Activated T-helper 1 cell treated with Interleukin-2 at 50 U/mL for 16 hours (primary cell): ENCODE measurements at places on chromosomes 11 and 22.

- DNase-seq: no peak
Measured at GRCh38 chr11:2675540-2675939, 24.3 kb downstream of the KCNQ1OT1 start.

DNA sequence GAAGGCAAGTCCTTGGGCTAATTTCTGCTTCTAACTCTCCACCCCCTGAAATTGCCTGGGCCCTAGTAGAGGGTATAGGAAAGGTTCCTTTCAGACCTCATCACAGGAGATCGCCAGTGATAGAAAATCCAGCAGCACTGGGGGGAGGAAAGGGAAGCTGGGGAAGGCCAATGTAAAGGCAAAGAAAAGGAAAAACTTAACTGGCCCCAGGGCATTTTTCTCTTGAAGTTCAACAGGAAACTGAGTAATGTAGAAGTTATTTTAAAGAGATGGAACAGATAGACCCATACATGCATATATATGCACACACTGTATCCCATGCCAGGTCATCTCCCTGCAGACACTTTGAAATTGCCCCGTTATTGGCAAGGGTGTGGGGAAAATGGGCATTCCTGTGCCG, 134.0 kb downstream of the TRIM44 start:
- DNase-seq: no peak

DNA sequence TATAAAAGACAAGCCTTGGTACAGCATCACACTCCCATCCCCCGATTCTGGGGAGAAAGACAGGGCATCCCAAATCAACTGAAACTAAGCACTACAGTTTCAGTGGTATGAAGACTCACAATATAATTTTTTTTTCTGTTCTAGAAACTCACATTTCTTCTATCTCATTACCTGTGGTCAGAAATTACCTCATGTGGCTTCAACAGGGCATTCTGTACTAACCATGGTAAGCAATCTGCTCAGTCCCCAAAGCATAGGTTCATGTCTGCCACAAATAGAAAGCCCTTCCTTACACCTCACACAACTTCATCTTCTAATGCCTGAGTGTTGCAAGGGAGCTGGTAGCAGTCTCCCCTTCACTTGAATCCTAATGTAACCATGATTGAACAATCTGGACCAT, 147.4 kb upstream of the POU2AF2 start:
- no peak for DNase-seq

- no peak for DNase-seq
Measured at GRCh38 chr11:48078689-48079088, 98.3 kb downstream of the PTPRJ start.

DNA sequence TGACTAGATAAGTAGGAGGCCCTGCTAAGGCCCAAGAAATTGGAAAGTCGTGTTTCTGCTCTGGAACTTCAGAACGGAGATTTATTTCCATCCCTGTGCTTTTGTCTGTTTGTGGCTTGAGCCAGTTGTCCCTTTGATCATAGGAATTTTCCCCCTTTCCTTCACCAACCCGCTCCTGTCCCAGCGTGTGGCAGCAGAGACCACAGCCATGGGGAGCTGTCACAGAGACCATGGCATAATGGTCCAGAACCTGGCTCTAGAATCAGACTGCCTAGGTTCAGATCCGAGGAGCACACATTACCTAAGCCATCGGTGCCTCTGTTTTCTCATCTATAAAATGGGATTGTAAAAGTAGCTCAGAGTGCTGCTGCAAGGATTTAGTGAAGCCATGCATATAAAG, 128.1 kb downstream of the GALNT18 start:
- DNase-seq: no peak

- DNase-seq: no peak
Measured at GRCh38 chr22:34592123-34592740, 473.7 kb upstream of the ISX start.

DNA sequence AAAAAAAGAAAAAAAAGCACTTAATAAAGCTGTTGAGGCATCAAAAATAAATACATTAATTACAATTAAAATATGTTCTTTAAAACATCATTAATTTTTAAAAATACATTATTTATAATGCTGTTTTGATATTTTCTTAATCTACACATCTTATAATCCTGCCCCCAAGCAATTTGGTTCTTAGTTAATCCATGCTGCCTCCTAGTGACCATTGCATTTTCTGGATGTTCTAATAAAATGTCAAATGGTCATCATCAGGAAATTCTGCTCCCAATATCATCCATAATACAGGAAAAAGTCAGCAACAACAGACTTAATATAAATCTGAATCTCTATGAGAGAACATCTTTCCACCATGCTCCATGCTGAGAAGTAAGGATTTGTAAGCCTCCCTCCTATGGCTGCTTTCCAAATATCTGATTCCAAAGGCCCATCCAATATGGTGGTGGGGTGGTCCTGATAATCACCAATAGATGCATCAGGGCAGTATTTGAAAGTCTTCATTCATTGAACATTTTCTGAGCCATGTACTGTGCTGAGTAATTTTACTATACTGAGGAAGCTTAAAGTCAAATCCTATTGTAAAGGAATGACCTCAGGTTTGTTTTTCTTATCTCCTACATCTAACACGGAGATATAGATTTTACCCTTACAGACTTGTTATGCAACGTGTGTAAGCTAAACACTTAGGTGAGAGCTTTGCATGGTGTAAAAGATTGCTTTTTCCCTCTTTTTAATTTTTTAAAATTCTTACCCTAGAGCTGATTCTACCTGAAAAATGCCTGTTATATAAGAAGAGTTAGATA, 124.7 kb upstream of the BMAL1 start:
- DNase-seq: no peak

DNA sequence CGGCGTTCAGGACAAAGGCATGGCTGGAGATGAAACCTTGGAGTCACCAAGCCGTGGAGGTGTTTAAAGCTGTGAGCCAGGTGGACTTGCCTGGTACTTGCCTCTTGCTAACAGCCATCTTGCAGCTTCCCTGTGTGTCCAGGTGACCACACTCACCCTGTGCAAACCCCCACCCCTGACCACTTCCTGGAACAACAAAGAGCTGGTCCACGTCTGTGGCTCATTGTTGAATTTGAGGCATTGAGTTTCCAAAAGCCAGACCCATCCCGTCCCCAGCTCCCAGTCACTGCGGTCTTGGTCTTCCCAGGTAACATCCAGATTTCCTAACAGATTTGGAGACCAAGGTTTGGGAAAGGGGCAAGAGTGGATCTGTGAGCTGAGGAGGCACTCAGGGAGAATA, 18.5 kb downstream of the DHCR7 start:
- no peak for DNase-seq

DNA sequence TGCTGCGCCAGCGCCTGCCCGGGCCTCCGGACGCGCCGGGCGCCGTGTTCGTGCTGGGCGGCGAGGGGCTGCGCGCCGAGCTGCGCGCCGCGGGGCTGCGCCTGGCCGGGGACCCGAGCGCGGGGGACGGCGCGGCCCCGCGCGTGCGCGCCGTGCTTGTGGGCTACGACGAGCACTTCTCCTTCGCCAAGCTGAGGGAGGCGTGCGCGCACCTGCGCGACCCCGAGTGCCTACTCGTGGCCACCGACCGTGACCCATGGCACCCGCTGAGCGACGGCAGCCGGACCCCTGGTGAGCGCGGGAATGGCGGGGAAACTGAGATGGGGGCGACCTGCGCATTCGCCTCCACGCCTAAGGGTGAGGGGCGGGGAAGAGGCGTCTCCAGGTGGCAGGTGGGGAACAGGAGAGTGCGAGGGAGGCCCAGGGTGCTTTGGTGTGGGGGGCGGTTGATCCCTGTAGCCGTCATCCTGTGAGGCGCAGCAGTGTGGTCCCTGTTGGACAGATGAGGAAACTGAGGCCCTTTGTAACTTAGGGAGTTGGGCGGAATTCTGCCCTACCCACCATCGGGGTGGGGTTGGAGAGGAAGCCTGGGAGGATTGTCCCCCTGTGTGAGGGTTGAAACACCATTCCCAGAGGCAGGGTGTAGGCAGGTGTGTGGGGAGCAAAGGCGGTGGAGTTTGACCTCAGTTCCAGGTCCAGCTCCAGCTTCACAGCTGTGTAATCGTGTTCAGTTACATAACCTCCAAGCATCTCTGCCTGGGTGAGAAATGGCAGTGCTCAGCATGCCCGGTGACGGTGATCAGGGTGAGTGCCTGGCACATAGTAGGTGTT, 758 bp downstream of the PDXP start:
- DNase-seq: no peak

GRCh38 chr11:1389932-1390568, at the start of gene BRSK2:
Gene BRSK2, plus strand, starts transcription at chr11:1389934. Its CDS starts 351 bp downstream, at chr11:1390285.
- no peak for DNase-seq

- no peak for DNase-seq
Measured at GRCh38 chr11:15233371-15234165, 118.8 kb downstream of the INSC start.

- DNase-seq: no peak
Measured at GRCh38 chr11:47506795-47507562, 46.0 kb downstream of the CELF1 start.

- DNase-seq: no peak
Measured at GRCh38 chr11:21554284-21554683, 638.6 kb upstream of the ANO5 start.

DNA sequence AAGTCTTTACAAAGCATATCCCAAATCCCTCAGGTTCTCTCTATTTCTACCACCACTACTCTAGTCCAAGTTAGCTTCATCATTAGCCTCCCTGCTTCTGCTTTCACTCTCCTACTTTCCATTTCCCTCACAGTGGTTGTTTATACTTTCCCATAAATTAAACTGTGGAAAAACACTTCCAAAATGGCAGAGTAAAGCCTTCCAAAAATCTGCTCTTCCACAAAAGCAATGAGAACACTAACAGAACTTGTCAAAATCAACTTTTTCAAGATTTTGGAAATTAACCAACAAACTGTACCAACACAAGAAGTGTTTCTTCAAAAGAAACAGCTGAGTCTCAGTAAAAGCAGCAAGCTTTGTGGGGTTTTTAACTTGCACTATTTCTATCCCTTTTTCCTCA, 71.8 kb downstream of the TTC28 start:
- no peak for DNase-seq

GRCh38 chr11:117818041-117818873, 6.3 kb downstream of the FXYD2 start:
- DNase-seq: no peak

DNA sequence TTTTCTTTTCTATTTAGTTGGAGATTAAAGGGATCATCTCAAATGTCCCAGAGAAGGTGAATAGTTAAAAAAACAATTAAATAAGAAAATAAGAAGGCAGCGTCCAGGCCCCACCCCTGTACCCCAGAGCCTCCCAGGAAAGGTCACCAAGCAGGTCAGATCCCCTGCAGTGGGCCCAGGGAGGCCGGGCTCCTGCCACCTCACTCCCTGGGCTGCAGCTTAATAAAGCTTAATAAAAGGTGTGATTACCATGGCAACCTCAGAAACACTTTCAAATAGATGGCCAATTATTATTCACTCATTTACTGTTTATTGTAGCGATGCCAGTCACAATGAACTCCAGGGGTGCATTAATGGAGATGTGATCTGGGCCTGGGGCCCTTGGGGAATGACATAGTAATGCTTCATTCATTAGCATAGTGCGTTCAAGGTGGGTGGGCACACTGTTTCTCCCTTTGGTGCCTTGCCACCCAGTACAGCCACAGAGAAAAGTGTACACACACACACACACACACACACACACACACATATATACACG, 386.2 kb downstream of the CADM1 start:
- no peak for DNase-seq

DNA sequence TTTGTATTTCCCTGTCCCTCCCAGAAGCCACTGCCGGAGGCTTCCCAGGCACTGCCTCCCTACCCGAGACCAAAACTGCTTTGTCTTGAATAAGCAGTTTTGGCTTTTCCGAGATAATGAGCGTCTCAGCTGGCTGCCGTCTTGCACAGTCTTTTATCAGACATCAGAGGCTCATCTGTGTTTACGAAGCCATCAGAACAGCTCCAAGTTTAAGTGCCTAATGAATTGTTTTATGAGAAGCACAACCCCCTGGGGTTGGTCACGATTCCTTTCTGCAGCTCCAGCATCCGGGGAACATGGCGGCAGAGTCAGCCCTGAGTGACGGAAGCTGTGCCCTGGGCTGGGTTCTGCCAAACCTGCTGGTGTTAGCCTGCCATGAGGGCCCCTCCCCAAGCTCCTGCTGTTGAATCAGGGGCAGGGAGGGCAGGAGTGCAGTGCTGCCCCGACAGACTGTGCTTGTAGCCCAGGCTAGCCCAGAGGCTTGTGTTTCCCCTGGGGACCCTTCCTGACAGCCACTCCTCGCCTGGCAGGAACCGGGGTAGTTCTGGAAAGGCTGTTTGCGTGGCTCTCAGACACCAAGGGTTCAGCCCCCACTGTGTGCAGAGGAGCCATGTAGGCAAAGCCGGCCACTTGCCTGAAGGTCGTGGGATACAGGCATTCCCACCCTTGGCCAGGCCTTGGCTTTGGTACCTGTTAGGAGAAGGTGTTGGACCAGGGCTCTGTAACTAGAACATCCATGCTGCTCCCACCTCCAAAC, 96.1 kb downstream of the MORC2 start:
- DNase-seq: no peak

DNA sequence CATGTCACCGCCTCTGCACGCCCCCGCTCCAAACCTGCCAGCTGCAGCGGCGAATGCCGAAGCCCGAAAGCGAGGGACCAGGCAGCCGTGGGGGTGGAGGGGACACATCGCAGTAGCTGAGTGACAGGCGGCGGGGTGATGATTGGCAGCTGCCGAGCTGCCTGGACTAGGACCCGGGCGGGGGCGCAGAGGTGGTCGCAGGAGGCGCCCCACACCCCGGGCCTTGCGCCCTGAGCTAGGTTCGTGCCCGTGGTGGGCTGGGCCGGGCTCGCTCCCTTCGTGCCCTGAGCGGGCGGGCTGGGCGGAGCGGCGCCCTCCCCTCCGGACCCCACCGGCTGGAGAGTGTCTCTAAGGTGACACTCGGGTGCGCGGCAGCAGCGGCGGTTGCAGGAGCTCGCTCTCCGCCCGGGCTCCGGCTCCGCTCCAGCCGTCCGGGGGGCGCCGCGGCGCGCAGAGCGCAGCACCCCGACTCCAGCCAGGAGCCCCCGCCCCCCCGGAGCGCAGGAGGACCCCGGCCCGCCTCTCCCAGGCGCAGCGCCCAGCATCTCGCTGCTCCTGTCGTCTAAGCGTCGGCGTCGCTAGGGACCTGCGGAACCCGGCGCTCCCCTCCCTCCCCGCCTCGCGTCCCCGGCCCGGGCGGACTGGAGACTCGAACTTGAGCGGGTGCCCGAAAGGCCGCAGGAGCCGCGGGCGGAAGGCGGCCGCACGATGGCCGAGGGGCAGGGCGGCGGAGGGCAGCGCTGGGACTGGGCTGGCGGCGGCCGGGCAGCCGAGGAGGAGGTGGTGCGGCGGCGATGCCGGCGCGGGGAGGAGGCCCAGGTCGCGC, 14.5 kb upstream of the DGKZ start:
- DNase-seq: peak; percentile 15

DNA sequence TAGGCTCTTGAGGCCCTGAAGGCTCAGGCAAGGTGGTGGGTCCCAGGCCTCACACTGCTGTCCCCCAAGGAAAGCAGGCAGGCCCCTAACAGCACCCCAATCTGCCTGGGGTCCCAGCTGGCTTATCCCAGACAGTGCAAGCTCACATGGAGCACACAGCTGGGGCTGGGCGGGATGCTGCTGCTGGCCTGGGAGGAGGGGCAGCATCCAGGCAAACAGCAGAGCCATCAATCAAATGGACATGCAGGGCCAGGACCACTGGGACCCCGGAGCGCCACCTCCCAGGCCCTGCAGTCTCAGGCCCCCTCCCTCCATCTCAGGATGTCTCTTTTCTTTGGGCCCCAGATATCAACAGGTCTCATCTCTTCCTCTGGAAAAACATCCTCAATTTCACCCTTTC, 140.3 kb downstream of the BRD1 start:
- DNase-seq: no peak
